ENCODE measurements at places on chromosomes 3 and 15.

DNA sequence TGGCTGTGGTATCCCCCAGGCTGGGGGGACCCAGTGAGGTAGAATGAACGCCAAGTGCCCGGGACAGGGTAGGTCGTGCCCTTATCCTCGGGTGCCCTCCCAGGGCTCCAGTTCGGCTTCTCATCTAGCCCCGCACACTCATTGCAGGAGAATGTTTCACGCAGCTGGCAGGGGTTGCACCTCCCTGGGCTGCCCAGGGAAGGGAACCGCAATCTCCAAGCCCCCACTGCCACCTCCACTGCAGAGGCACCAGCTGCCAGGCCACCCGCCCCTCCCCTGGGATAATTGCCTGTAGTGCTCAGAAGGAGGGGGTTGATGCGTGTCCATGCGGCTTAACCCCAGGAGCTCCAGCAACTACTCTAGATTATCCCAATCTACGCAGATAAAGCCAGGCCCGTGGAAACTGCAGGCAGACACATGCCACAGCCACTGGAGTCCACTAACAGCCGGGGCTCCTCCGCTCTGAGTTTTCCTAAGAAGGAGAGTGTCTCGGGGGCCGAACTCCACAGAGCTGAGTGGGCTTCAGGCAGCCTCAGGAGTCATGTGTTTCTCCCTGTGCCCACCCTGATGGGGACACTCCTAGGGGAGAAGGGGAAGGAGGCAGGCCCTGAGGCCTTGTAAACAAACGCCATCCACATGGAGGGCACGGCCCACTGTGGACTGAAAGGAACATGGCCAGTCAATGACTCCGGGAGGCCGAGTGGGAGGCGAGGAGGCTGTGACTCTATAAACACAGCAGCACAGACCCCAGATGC lies 137.2 kb upstream of the IQSEC1 start:
- no peak for DNase-seq

- DNase-seq = no peak
Measured at GRCh38 chr3:11716573-11717290, 73.0 kb upstream of the VGLL4 start.

GRCh38 chr3:185770109-185770508 lies 54.7 kb downstream of the IGF2BP2 start:
- DNase-seq = no peak

DNA sequence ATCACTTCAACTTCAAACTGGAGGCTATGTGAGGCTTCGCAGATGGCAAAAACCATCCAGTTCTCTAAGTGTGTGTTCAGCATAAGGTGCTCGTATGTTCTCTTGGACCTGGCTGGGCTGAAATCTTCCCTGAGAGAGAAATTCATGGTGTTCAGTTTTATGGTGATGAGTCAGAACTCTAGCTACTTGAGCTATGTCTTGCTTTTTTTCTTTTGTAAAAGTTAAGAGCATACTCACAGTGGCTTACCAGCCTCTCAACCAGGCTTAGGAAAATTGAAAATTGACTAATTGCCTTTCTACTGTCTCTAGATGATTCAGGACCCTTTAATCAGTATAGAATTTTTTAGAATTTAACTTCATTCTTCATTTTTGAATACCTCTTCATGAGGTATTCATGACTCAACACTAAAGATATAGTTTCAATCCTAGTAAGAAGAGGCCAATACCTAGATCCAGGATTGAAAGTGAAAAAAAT lies 617.5 kb downstream of the TBL1XR1 start:
- no peak for DNase-seq

- no peak for DNase-seq
Measured at GRCh38 chr3:134590766-134591165, 60.1 kb downstream of the KY start.

DNA sequence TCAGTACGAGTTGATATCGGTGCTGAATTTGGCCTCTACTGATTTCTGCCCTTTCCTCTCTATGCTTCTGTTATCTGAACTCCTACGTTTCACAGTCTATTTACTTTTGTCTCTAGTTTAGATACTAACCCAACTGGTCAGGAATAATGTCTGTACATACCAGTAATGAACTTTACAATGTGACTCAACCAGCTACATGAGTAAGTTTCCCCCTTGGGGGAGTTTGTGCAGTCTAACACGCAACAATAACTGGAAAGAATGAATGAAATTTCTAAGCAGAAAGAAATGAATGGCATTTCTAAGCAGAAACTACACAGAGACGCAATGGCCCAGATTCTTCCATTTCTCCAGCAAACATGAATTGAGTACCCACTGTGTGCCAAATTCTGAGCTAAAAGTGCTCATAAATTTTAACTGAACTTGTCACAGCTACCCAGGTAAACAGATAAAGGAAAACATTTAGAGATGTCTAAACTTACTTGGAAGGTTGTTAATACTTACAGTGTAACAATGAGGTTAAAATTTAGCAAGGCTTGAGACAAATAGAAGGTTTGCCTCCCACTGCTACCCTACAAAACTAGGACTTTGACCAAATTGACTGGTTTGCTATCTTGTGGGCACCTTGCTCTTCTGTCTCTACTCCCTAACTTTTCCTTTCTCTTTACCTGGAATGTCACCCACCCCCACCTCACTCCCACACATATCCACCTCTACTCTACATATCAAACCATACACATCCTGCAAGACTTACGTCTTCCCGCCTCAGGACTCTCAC lies 11.6 kb downstream of the UPK1B start:
- DNase-seq = no peak

- no peak for DNase-seq
Measured at GRCh38 chr3:28575746-28576613, 227.4 kb upstream of the AZI2 start.

- DNase-seq = no peak
Measured at GRCh38 chr15:78211189-78211921, 23.0 kb downstream of the ACSBG1 start.

GRCh38 chr15:63405159-63405558 lies 23.5 kb upstream of the CA12 start:
- no peak for DNase-seq

DNA sequence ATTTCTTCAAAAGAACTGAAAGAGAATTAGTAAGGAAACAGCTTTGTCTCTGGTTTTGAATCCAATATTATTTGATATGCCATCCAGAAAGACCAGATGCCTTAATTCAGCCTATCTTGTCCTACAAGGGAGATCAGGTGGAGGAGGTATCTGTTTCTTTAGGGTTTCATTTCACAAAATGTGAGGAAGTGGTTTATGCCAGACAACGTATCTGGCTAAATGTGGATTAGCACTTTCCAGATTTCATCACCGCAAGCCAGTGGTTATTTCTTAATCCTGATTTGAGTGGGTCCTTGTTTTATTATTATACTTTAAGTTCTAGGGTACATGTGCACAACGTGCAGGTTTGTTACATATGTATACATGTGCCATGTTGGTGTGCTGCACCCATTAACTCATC lies 271.1 kb downstream of the EBLN2 start:
- no peak for DNase-seq

DNA sequence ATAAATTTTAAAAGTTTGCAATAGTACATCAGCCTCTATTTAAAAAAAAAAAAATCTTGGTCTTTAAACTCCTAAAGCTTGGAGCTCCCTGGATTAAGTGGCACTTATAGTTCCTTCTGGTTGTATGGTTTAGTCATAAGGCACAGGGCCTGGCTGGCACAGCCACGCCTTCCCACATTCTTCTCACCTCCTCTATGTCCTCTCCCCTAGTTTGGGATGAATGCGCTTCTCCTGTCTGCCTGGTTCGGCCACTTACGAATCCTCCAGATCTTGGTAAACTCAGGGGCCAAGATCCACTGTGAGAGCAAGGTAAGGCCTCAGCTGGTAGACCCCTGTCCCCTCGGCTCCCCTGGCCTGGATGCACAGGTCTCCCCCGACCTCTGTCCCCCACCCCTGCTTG lies 10.0 kb downstream of the ANKDD1A start:
- no peak for DNase-seq

- peak; percentile 36 for DNase-seq
Measured at GRCh38 chr3:14991151-14991742, 43.9 kb downstream of the NR2C2 start.

- no peak for DNase-seq
Measured at GRCh38 chr3:117035745-117036144, 326.2 kb downstream of the TUSC7 start.

DNA sequence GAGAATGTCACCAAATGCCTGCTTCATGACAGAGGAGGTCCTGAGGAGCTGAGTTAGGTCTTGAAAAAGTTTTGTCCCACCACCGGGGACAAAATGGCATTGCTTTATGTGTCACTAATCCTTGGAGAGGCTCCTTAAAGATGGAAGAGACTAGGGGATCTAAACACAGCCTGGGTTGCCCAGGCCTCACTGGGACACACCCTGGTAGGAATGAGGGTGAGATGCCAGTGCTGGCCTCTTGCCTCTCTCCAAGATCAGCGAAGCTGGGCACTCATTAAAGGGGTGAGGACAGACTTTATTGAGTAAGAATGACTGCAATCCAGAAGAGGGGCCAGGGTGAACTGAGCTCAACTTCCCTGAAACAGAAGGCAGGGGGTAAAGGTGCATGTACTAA lies 58.5 kb upstream of the KLF13 start:
- DNase-seq = no peak

GRCh38 chr15:57747206-57747896 lies 40.8 kb downstream of the POLR2M start:
- peak; percentile 8 for DNase-seq
